Stimulated activated CD4-positive, alpha-beta T cell treated with anti-CD3 and anti-CD28 coated beads, Interleukin-1b, Interleukin-23, amount 100 ng/mL, for 1 hour (primary cell): ENCODE measurements at places on chromosomes 2 and 18.

- DNase-seq: no peak
Measured at GRCh38 chr2:31973665-31974064, 37.1 kb downstream of the MEMO1 start.

- DNase-seq: peak; percentile 21
Measured at GRCh38 chr2:26346454-26347053, at the start of gene ADGRF3. ADGRF3 (minus strand) TSS chr2:26346789; CDS start chr2:26346234, 555 bp downstream.

DNA sequence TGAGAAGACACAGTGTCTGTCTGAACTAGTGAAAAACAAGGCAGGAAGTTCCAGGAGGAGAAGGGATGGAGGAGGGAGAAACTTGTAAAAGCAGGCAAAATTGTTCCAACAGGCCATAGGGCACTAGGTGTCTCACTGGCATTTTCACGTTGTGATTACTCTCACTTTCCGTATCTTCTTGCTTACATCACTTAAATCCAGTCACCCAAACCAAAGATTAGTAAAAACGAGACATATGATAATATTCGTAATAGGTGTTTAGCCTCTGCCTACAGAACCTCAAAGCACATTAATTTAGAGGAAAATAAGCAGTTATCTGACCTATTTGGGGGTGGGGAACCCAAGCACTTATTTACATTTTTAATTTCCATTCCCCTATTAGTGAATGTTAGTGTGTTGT, 78.3 kb downstream of the POU3F3 start:
- DNase-seq: no peak

GRCh38 chr2:166180951-166181812, 53.4 kb upstream of the SCN1A start:
- DNase-seq: no peak

GRCh38 chr2:98572676-98573075, 35.6 kb downstream of the COA5 start:
- DNase-seq: no peak

GRCh38 chr2:104826016-104826415, 27.9 kb upstream of the POU3F3 start:
- DNase-seq: no peak

- DNase-seq: no peak
Measured at GRCh38 chr2:209965723-209966122, 36.7 kb upstream of the RPE start.

DNA sequence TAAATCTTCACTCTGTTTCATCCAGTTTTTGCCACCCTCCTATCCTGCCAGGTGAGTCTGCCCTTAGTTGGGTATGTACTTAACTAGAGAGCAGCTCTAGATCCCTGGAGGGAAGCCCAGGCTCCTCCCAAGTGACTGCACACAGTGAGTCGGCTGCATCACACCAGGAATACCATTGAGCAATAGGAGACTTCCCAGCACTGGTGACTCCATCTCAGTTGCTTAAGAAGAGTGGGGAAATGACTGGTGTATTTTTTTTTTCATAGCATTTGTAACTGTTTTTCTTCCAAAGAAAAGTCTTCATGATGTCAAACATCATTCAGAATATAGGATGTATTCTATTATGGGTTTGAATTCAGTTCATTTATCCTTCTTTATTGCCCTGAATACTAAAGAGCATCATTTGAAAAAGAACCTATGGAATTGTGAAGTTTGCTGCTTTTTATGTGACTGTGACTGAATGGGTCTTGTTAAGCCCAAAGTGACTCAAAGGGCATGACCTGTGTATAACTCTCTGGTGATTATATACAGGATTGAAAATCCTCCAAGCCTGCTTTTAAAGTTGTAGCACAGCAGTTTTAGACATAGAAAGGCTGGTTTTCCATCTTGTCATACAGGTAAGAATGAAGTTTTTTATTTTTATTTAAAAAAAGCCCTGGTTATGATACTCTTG, 84.3 kb downstream of the MAP3K20 start:
- DNase-seq: no peak

DNA sequence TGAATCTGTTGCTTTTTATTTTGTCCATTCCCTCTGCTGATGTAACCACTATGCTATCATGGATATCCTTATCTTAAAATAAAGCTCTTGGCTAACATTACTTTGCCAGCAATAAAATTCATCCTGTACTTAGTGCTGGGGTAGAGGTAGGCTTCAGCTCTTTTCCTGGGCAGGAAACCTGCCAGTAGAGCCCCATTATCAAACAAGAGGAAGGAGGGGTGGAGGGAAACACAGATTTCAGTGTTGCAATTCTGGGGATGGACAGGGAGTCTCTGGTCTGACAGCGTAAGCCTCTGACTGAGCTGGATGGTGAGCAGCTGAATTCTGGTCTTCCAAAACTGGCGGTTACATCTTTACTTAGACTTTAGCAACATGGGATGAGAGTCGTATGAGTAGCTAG, 47.5 kb downstream of the CASP8 start:
- DNase-seq: no peak

GRCh38 chr2:221514305-221515040, 57.6 kb downstream of the EPHA4 start:
- DNase-seq: no peak

DNA sequence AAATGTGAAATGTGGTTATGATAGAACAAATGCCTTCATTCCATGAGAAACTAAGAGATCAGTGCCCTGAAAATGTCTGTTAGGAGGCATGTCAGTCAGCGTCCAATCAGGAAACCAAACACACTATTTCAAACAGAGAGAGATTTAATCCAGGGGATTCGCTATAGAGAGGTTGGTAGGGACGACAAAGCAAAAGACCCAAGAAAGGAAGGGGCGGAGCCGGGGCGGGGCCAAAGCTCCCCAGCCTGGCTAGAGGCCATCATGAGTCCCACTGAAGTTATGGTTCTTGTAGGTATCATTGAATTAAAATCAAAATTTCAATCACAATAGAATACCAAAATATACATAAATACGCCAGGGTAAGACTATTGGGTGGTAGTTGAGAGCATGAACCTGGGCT, 32.9 kb upstream of the RNF149 start:
- no peak for DNase-seq

- no peak for DNase-seq
Measured at GRCh38 chr18:69929041-69929774, 18.5 kb downstream of the CD226 start.

DNA sequence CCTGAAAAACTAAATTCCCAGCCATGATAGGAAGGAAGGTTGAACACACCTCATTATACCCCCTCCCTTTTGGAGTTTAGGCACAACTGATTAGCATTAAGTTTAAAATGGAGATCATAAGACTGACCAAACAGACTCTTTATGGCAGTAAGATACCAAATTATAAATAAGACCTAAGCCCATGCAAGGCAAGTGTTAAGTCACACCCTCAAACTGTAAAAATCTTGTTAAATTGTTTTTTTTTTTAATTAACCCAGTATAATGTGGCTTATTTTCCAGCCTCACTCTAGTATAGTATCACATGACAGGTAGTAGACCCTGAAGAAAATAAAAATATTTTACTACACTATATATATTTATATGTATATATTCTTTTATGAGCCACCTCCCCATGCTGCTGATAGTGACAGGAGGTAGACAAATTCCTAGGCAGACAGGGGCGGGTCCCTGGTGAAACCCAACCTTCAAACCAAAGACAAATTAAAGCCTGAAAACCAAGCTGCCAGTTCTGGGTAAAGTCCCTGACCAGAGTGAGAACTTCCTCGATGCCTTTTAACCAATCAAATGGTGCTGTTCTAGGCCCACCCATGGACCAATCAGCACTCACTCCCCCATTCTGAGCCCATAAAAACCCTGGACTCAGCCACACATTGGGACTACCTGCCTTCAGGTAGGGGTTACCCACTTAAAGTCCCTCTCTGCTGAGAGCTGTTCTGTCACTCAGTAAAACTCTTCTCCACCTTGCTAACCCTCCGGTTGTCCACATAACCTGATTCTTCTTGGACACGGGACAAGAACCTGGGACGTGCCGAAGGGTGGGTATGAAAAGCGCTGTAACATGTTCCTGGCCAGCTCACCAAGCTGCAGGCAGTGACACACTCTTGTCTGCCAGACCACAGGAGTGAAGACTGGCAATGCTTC, 123.9 kb upstream of the B3GNT2 start:
- no peak for DNase-seq

DNA sequence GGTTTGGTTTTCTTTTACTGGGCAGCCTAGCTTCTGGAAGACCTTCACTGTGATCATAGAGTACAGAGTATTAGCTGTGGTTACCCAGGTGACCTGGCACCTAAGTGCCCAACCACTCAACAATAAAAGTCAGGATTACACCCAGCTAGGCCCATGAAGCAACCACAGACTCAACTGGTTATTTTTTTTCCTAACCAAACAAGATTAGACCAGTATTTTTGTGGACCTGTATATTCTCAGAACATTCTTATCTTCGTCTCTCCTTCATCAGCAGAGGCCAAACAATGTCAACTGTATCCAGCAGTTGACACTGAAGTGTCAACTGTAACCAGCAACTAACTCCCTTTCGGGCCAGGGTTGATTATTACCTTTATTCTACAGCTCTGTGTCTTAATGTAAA, 289.2 kb upstream of the SLC39A10 start:
- DNase-seq: no peak

DNA sequence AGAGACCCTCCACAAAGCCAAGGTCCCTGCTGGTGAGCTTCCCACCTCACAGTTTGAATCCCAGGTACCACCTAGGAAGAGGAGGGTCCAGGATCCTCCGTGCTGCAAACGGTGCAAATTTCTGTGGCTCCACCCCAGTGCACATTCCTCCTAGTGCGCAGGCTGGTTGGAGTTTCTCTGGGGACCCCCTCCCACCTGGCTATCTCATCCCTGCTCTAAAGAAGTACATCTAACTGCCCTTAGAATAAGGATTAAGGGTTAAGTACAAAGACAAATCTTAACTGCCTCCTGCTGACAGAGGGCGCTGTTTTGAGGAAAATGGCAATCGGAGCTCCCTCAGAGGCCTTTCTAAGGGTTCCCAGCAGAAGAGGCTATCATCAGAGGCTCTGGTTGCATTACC, 109.6 kb upstream of the FSIP2 start:
- no peak for DNase-seq

DNA sequence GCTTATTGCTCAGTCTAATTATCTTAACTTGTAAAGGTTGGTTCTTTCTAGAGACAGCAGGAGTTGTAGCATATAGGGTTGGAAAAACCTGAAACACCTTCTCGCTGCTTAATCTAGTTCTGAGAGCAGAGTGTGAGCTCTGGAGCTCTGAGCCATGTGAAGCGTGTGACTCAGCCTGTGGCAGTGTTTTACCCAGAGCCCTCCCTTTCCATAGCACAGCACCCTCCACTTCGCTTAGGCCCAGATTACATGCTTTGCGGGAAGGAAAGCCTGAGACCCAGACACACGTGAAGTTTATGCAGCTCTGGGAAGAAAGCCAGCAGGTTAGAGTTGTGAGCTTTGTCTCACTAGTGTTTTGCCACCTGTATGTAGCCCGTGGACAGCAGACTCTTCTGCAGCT, 74.5 kb downstream of the INPP4A start:
- DNase-seq: no peak

DNA sequence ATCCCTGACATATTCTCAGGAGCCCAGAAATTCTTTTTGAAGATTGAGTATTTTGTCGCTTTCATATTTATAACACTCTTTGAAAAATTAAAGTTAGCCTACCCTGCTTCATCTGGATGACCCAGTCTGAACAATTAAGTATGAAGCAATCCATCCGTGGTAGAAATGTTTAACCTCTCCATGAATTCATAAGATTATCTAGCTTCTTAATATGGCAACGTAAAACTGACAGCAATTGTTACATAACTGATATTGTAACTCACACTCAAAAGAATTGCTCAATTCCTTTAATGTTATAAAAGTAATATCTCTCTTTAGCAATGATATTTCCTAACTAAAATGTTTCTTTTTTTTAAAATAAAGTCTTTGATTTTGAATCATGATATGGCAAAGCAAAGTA, 7.2 kb upstream of the ABCA12 start:
- DNase-seq: no peak

DNA sequence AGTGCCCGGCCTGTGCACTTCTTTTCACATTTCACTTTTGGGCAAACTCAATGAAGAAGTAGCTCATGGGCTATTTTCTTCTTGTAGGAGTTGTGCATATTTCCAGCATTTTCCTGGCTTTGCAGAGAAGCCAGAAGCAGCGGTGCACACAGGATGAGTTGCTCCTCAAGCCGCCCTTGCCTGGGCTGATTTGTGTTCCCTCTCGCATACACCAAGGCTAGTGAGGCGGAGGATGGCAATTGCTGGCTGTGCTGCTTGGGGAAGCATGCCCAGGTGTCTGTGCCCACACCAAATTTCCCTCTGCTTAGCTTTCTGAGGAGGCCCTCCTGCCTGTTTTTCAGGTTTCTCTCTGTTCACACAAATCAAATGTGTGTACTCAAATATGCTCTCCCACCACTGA, 85.4 kb upstream of the TMEM200C start:
- no peak for DNase-seq

DNA sequence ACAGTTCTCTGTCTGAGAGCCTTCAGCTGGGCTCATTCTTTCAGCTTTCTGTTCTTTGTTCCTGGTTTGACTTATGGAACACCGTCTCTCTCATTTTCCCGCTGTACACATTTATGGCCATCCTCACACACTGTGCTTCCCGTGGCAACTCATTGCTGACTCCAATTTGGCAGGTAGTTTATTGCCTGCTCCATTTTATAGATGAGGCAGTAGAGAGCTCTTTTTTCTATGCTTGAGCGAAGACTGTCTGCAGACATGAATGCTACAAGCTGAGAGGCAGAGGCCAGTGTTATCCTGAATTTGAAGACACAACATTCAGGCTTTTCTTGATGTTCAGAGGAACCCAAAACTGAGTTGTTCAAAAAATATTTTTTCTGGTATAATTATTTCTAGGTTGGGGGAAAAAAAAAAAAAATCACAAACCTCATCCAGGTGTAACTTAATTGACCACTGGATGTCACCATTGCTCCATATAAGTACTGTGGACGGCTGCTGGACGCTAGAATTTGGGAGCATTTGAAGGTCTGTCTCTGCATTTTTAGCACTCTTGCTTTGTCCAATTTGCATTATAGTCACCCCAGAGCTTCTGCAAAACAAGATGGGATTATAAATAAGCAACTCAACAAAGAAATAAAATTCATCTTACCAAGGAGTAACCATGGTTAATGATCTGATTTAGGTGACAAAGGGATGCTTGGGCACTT, 83.5 kb downstream of the HRH4 start:
- no peak for DNase-seq

DNA sequence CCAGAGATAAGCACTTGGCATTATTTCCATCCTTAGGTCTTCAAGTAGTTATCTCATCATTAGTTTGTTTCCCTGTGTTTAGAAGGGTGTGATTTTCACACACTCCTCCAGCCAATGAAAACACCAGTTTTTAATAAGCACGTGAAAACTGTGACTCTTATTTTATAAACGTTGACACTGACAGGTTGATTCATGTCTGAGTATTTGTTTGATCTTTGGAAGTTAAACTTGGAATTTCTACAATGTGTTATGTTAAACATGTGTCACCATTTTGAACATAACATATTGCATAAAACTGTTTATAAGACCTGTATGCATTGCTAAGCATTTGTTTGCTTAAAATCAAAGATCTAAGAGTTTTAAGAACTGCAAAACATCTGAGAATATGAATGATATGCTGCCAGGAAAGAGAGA, 27.6 kb downstream of the SLC40A1 start:
- DNase-seq: no peak

- no peak for DNase-seq
Measured at GRCh38 chr2:24691806-24692205, 101.4 kb downstream of the PTRHD1 start.
